ENCODE measurements at places on chromosomes 6 and 20.

DNA sequence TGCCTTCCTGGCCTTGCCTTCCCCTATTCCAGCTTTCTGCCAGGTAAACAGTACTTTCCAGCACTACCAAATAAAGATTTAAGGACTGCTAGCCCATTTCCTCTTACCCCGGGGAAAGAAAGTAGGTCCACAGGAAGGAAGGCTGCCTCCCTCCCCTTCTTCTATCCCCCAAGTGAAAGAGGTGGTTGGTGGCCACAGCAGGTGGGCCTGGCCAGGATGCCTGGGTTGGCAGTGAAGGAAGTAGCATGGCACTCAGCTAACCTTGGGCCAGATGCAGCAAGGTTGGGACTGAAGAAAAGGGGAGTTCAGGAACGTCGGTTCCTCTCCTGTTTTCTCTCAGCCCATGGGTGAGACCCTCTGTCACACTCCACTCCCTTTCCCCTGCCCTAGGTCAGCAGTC, 8.9 kb downstream of the NFKBIL1 start:
- no peak for DNase-seq

DNA sequence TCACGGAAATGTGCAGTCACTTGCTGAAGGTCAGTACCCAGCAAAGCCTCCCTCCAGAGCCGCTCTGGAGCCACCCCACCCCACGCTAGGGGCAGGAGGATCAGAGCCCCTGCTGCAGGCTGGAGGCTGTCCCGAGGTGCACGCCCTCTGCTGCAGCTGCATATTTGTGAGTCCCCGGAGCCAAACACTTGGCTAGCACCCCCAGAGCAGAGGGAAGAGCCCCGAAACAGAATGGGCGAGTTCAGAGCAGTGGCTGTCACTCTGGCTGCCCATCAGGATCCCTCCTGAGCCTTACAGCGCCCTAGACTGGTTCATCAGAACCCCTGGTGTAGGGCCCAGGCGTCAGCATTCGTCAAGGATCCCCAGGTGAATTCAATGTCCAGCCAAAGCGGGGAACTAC, 9.5 kb upstream of the TULP1 start:
- no peak for DNase-seq

- no peak for DNase-seq
Observed at GRCh38 chr6:108275976-108276375, 15.1 kb upstream of the SNX3 start.

- DNase-seq = peak; percentile 75
Observed at GRCh38 chr20:45087097-45087790, 13.7 kb downstream of the KCNS1 start.

DNA sequence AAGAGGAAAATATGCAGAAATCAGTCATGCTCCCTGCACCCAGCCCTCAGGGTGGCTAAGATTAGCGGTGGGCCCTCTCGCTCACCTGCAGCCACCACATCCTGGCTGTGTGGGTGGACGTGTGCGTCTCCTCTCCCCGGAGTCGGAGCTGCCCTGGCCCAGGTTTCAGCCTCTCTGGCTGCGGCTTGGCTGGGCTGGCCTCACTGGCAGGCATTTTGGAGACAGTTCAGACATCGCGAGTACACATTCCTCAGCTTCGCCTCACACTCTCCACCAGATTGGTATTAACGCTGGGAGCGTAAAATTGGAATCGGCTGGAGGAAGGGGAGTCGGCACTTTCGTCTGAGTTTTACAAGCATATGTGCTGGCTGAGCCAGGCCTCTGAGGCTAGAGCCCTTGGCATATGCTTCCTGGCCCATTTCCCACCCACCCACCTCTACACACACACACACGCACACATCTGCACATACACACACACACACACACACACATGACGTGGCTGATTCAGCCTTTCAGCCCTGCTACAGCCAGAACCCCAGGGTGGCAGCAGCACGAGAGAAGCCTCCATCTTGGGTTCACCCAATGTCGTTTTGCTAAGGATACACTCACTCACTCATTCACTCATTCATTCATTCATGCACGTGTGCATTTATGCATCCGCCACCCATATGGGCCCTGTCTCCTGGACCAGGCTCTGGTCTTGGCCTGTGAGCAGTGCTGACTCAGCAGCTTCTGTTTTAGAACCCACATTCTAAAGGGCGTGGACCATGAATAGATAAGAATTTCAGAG, 42.9 kb downstream of the BCAS4 start:
- DNase-seq = no peak
